Sciatic nerve (tissue), 2 donors: ENCODE measurements at places on chromosomes 6 and 20. TPM values are rescaled to one million over a fixed set of nuclear protein-coding genes. Genes with fewer than 3 reads are reported as not detected.
A peak's percentile ranks its signal among the peaks of the same experiment; 100 is the strongest.

The PRPH2 gene
- 2.4 TPM for total RNA-seq

The GDAP1L1 gene
- total RNA-seq = not detected

The PANK2 gene
- total RNA-seq = 48.5 TPM

The GSTA4 gene
- 24.1 TPM for total RNA-seq

The MRAP2 gene
- 10.3 TPM for total RNA-seq

The PROKR2 gene
- total RNA-seq = not detected

The STMND1 gene
- 0.27 TPM for total RNA-seq

The PRDM1 gene
- 15.9 TPM for total RNA-seq

DNA sequence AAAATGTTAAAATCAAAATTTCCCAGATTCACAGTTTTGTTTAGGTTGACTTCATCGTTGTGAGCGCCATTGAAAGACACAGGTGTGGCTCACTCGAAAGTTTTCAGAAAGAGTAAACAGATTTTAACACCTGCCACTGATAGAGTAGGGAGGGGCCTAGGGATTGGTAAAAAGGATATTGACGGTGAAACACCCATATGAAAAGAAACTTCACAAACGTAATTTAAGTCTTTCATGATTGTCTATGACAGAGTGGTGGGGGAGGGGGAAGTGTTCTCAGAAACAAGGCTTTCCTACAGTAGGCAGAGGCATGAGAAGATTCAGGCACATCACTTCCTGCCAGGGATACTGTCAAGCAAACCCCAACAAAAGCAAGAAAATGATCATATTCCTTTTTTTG lies 101.4 kb downstream of the PERP start:
- no peak for DNase-seq

DNA sequence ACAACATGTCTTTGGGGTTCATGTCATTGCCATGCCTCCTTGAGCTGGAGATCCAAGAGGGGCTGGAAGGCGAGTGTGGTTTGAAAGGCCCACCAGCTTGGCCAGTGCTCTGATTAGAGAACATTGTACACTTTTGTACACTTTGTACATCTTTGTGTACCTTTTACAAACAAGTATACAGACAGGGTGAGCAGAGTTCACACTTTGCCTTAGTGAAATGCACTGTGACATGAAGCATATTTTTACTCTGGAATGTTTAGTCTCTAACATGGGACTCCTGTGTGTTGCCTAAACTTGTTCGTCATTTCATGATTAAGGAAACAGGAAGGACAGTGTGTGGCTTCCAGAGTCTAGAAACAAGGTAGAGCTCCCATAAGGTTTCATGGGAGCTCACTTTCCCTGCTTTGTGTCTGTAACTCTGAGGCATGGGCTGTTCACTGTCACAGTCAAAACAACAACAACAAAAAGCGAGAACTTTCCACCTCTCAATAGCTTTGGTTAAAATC lies 225.8 kb upstream of the SOX4 start:
- no peak for DNase-seq

GRCh38 chr20:31875671-31876070 lies 5.2 kb downstream of the TTLL9 start:
- no peak for DNase-seq

- DNase-seq = no peak
Measured at GRCh38 chr6:25872814-25873213, 1.2 kb downstream of the SLC17A3 start.

DNA sequence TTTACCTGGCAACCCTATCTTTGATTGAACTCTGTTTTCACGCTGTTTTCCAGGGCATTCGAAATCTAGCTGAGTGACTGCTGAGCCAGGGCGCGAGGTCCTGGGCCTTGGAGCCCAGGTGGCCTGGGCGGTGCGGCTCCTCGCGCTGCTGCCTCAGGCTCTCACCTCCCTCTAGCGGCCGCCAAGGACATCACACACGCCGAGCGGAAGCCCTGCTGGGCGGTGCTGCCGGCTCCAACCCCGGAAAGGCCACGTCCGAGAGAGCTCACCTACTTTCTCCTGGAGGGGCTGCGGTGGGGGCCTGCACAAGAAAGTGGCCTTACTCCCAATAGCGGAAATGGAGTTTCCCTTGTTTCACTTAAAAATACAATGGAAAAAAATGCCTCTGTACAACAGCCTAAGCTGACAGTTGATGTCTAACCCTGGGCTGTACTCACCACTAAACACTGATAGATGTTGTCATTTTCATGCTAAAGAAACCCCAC lies 77.7 kb downstream of the ELOVL4 start:
- peak; percentile 86 for DNase-seq

- DNase-seq = no peak
Measured at GRCh38 chr6:128150376-128150775, 249.5 kb upstream of the THEMIS start.

GRCh38 chr6:134282816-134283215 lies 35.1 kb downstream of the SGK1 start:
- no peak for DNase-seq

GRCh38 chr20:51376111-51376510 lies 166.4 kb downstream of the NFATC2 start:
- no peak for DNase-seq

GRCh38 chr6:16166871-16167608 lies 38.2 kb downstream of the MYLIP start:
- DNase-seq = no peak

DNA sequence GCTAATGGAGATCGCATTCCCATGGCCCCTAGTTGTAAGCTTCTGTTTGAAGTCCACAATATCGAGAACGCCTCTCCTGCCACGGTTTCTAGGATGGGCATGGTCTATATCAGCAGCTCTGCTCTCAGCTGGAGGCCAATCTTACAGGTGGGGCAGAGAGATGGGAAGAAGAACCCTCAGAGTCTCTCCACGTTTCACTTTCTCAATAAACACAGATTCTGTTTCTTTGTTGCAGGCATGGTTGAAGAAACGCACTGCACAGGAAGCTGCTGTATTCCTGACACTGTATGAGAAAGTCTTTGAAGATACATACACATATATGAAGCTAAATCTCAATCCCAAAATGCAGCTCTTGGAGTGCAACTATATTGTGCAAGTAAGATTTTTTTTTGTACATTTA lies 157.9 kb downstream of the DNAH8 start:
- DNase-seq = no peak

- DNase-seq = no peak
Measured at GRCh38 chr6:71855406-71855805, 30.9 kb upstream of the RIMS1 start.

DNA sequence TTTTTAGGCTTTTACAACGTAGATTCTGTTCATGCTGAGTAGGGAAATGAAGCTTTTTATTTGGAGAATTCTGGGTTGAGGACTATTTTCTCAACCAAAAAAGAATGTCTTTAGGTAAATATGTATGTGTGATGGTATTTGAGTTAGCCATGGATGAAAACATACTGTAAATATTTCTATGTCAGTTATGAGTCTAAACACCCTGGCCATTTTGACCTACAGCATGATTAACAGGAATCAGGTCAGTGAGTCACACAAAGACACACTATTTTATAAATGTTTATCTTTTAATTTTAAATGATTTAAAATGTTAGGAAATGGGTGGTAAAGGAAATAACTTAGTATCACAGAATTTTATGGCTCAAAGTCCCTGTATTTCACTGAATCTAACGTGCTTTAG lies 851.7 kb upstream of the MAP3K7 start:
- DNase-seq = no peak

DNA sequence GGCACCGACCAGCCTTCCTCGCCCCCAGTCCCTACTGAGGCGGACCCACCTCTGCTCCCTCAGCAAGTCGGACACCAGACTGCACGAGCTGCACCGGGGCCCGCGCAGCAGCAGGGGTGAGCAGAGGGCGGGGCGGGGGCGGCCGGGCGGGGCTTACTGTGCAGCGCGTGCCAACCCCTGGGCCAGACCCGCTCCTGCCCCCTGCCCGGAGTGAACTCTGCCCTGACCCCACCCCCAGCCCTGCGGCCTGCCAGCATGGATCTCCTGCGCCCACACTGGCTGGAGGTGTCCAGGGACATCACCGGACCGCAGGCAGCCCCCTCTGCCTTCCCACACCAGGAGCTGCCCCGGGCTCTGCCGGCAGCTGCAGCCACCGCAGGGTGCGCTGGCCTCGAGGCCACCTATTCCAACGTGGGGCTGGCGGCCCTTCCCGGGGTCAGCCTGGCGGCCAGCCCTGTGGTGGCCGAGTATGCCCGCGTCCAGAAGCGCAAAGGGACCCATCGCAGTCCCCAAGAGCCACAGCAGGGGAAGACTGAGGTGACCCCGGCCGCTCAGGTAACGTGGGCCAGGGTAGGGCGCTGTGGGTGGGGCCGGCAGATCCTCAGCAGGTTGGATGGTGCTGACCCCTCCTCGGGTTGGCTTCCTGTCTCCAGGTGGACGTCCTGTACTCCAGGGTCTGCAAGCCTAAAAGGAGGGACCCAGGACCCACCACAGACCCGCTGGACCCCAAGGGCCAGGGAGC lies 1.5 kb upstream of the SLC2A4RG start:
- DNase-seq = peak; percentile 71

DNA sequence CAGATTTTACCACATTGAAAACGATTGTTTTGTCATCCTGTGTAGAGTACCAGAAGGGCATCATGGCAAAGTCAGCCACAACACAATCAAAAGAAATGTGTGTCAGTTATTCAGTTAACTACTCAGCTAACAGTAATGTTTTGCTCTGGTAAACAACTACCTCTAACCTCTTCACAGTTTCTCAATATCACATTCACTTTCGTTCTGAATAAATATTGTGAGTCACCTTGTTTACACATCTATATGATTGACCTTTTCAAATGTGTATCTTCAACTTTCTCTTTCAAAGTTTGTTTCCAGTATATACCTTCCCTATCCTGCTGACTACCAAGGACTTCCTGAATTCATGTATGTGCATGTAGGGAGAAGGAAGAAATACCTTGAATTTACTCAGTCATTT lies 216.6 kb upstream of the UFL1 start:
- DNase-seq = no peak

DNA sequence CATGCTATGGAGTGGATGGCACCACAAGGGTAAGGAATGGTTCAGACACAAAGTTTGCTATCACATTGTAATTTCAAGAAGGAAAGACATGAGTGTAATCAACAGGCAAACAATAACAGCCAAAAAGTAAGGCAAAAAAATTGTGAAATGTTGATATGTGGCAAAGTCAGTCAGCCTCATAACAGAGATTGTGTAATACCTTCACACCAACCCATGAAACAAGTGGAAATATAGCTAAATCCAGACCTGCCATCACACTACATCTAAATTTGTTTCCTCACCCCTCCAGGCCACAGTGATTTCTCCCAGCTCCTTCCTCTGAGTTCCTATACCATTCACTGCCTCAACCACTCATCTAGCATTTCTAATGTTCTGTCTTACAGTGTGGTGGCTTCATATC lies 37.3 kb downstream of the SIM1 start:
- no peak for DNase-seq

DNA sequence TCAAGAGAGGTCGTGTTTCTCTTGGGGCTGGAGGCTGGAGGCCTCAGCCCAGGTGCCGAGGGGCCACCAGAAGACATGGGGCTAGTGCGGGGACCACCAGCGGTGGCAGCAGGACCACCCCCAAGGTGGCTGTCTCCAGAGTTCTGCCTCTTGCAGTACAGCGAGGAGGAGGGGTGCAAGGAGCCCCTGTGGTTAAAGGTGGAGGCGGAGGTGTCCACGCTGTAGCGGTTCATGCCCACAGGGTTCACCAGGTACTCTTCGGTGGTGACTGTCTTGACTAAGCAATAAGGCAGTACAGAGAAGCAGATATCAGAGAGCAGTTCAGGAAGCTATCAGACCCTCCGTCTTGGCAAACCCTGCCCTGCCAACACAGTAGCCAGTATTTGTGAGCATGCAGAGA lies 103.4 kb downstream of the SCML4 start:
- DNase-seq = no peak

DNA sequence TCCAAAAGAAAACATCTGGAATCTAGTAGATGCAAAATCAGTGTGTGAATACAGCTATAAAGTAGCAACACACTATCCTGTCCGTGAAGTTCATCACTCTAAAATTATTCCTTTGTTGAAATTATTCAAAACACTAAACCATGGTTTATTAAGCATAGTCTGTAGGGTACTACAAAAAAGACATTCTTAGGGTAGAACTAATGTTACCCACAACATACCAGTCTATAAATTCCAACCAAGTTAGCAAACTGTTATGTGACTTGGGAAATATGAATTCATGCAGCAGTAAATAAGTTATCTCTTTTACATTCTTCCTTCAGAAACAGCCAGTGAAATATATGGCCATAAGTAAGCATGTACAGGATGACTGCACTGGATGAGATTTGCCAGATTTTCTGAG lies 580.3 kb upstream of the ADGRB3 start:
- no peak for DNase-seq

DNA sequence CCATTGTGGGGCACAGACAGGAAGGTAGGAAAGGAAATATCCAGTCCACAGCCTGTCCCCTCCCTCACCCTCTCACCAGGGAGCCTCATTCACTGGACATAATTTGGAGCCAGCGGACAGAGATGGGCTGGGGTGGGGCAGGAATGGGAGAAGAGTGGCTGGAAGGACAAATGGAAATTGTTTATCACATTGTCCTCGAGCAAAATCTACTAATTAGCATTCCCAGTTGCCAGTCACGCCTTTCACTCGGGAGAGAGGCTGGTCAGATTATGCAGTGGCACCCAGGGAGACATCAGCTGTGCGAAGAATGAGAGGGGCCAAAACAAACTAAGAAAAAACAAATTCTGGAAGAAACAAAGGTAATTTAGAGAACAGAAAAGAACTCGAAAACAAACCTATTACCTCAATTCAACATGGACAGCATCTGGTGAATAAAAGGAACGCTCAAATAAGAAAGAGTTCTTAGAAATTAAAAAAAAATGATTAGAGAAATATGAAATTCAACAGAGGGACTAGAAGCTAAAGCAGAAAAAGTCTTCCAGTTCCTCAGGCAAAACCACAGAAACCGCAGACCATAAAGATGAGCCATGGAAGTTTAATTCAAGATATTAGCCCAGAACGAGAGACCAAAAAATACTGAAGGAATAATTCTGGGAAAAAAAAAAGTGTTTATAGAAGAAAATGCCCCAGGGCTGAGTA lies 108.5 kb upstream of the RALGAPA2 start:
- DNase-seq = no peak

- no peak for DNase-seq
Measured at GRCh38 chr6:8013763-8014162, 50.4 kb downstream of the BLOC1S5 start.

- DNase-seq = no peak
Measured at GRCh38 chr6:144195671-144196270, 45.5 kb downstream of the STX11 start.

DNA sequence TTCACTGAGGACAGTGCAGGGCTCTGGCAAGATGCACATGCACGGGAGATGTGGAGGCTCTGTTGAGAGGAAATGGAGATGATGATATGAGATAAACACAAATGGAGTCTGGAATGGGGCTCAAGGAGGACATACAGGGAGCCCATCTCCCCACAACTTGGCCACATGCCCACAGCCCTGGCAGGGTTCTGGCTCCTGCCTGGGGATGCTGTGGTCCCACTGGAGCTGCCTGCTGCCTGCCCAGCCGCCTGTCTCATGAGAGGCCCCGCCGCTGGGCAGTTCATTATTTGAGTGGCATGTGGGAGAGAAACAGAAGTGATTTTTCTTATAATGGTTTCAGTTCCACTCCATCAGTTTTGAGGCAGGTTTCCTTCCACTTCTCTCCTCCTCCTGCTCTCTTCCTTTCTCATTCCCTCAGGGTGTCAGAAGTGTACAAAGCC lies 133.6 kb upstream of the TRAF3IP2 start:
- DNase-seq = no peak

- DNase-seq = no peak
Measured at GRCh38 chr20:47680804-47681529, 104.3 kb downstream of the SULF2 start.
